Hepatic stellate cell (primary cell): ENCODE measurements at places on chromosomes 5 and 9.

GRCh38 chr9:83620841-83621636 is 1.9 kb upstream of the IDNK start:
- peak; percentile 60 for DNase-seq

GRCh38 chr5:67998709-67999261 is 216.8 kb upstream of the PIK3R1 start:
- peak; percentile 75 for DNase-seq

- peak; percentile 77 for DNase-seq
These were observed 3.1 kb downstream of the KLF9 start for GRCh38 chr9:70411121-70411929.

DNA sequence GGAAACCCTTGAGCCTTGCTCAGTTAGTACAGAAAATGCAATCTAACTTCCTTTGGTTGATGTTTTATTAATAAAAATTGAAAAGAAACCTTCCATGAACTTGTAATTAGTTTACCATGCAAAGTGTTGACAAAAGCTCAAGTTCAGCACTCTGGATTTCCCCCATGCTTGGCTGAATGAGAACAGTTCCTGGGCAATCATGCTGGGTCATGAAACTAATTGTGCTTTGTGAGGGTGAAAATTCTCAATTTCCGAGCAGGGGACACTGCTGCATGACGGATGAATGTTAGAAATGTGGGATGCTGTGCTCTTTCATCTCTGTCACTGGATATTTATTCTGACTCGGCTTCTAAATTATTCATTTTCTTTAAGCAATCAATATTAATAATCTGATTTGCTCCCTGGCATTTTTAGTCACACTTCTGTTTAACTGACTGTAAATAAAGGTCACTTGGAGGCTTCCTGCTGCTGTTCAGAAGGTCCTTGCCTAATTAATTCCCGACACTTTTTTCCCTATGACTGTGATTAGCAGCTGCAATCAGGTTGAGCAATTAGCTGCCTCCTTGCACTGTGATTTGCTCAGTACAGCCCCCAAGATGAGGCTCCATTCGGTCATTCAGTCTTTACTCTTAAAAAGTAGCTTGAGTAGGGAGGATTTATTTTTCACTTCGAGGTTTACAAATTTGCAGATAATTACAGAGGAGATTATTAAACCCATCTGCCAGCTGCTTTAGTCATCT is 678.1 kb upstream of the ZNF608 start:
- no peak for DNase-seq

DNA sequence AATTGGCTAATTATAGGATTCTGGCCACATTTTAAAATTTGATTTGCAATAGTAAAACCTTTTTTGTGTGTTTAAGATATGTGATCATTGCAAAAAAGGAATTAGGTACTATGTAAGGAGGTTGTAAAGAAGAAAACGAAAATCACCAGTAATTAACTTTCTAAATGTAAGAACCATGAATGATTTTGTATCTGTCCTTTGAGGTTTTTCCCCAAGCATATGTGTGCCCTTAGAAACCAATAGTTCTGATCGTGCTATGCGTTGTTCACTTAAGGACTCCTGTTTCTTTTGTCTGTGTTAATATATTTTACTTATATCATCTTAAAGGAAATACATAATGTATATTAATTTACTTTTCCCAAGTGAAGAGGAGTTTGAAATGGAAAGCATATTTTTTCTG is 410.2 kb downstream of the PSAT1 start:
- no peak for DNase-seq
